ENCODE measurements at places on chromosomes 2 and 18. TPM values are rescaled to one million over a fixed set of nuclear protein-coding genes. Genes with fewer than 3 reads are reported as not detected.

HOXD9 gene
- total RNA-seq, result not detected

SNTG2 gene
- not detected for total RNA-seq

DNA sequence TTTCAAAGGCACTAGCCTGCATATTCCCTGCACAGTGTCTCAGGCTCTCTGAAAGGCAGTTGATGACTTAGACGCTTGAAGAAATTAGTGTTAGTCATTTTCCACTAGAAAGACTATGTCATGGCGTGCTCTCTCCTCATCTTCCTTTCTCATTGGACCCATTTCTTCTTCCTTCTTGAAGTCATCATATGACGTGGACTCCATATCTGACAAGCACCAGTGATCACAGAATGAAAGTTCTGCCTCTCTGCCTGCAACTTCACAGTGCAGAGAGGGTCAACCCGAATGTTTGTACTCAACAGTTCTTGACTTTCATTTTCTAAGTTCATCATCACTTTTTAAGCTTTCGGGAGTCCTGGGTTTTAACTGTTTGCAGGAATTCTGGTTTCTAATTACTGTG lies 63.7 kb upstream of the CYRIA start:
- H3K27ac ChIP-seq, result no peak overlapping the region
- no peaks in the 10 kb centered on the region for H3K36me3 ChIP-seq
- H3K4me1 ChIP-seq, result peaks cover 5% of the 10 kb centered on the region
- peaks cover 23% of the 10 kb centered on the region for H3K27me3 ChIP-seq

GRCh38 chr18:58417752-58418151 lies 211.1 kb downstream of the ALPK2 start:
- no peaks in the 10 kb centered on the region for H3K36me3 ChIP-seq
- peak overlapping the region; percentile 7 for H3K4me3 ChIP-seq
- peak; percentile 90 for DNase-seq
- H3K27me3 ChIP-seq, result no peaks in the 10 kb centered on the region

DNA sequence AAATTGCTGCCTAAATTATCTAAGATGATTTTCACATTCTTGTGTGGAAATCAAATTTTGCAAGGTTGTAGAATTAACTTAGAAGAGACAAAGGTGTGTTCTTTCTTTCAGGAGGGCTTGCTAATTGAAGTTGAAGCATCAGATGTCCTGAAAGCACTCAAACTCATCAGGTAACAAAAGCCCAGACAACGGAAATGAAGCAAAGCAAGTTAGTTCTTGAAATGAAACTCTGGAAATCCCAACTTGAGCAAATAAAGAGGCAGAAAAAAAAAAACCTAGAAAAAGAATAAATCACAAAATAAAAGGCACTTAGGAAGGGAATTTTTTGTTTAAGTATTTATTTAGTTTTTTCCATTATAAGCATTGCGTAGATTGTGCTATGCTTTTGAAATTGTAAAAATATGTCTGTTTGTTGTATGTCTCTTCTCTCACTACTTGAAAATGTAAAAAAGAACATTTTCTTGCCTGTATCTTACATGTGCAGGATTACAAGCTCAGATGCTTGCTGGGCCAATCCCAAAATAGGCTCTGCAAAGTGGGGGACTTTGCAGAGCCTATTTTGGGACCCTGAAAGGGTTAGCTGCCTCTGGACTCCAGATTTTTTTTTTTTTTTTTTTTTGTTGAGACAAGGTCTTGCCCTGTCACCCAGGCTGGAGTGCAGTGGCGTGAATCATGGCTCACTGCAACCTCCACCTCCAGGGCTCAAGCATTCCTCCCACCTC lies 46.7 kb downstream of the FAM161A start:
- H3K4me3 ChIP-seq, result no peak overlapping the region
- peaks cover 46% of the 10 kb centered on the region for H3K27me3 ChIP-seq
- H3K36me3 ChIP-seq, result no peaks in the 10 kb centered on the region
- H3K27ac ChIP-seq, result no peak overlapping the region

ASPRV1 gene
- 0.23 TPM for total RNA-seq

GALNT3 gene
- 20.2 TPM for total RNA-seq

GRCh38 chr18:4455113-4455811 lies at the start of gene DLGAP1:
Gene DLGAP1, minus strand, starts transcription at chr18:4455307.
- H3K4me3 ChIP-seq, result no peak within 1 kb of the TSS
- no peak for DNase-seq
- peaks cover 2% of the 10 kb centered on the region for H3K4me1 ChIP-seq
- no peak within 1 kb of the TSS for H3K27ac ChIP-seq
- peaks cover 14% of the 10 kb centered on the region for H3K27me3 ChIP-seq
- no peaks in the 10 kb centered on the region for H3K36me3 ChIP-seq

LRRC30 gene
- not detected for total RNA-seq

- no peak overlapping the region for H3K4me3 ChIP-seq
- H3K27me3 ChIP-seq, result no peaks in the 10 kb centered on the region
- H3K36me3 ChIP-seq, result no peaks in the 10 kb centered on the region
- no peak for DNase-seq
Observed at GRCh38 chr2:149849136-149849535, 261.6 kb upstream of the MMADHC start.

GRCh38 chr2:239087046-239087710 lies 239.3 kb downstream of the TWIST2 start:
- H3K4me3 ChIP-seq, result no peak overlapping the region
- peaks cover 13% of the 10 kb centered on the region for H3K36me3 ChIP-seq
- H3K4me1 ChIP-seq, result no peaks in the 10 kb centered on the region
- H3K27ac ChIP-seq, result no peak overlapping the region
- DNase-seq, result no peak

DQX1 gene
- total RNA-seq, result 4.3 TPM

DNA sequence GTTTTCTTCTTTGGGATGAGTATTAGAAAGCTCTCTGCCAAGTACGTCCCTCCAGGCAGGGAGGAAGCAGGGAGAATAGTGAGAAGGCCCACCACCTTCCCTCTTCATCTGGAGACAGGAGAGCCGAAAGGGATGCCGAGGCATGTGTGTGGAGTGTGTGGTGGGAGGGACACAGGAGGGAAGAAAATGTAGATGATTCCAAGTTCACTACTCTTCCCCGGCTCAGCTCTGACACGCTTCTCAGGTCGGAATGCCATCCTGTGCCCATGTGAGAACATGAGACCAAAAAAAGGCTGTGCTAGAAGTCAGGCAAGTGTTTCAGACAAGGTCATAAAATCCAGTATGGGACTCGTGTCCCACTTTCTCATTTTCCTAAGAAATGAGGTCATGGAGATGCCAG lies 47.4 kb downstream of the GYPC start:
- no peaks in the 10 kb centered on the region for H3K36me3 ChIP-seq
- no peak overlapping the region for H3K27ac ChIP-seq
- no peaks in the 10 kb centered on the region for H3K4me1 ChIP-seq
- no peaks in the 10 kb centered on the region for H3K27me3 ChIP-seq
- no peak for DNase-seq

DNA sequence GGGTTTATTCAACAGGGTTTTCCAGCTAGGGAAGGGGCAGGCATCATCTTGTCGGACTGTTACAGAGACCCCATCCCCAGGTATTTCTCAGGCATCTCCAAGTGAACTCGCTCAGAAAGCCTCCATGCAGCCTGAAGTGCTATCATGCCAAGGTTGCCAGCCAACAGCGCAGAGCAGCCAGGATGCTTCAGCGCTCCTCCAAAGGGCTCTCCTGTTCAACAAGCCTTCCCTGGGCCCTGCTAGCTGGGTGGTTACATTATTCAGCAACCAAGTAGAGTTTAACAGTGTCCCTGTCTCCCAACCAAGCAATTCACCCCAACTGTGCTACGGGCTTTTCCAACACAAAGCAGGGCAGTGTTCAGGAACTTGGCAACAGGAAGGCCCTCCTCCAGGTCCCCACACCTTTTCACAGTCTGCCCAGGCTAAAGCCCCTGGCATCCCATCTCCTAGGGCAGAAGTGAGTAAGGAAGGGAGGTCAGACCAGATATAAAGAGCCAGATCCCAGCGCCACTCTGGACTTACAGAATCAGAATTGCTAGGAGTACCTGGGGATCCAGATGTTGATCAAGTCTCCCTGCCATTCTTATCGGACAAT lies 52.9 kb downstream of the ZBTB7C start:
- H3K36me3 ChIP-seq, result no peaks in the 10 kb centered on the region
- H3K27ac ChIP-seq, result no peak overlapping the region
- H3K27me3 ChIP-seq, result no peaks in the 10 kb centered on the region
- no peak overlapping the region for H3K4me3 ChIP-seq
- no peak for DNase-seq

TWIST2 gene
- 30.2 TPM for total RNA-seq

DNA sequence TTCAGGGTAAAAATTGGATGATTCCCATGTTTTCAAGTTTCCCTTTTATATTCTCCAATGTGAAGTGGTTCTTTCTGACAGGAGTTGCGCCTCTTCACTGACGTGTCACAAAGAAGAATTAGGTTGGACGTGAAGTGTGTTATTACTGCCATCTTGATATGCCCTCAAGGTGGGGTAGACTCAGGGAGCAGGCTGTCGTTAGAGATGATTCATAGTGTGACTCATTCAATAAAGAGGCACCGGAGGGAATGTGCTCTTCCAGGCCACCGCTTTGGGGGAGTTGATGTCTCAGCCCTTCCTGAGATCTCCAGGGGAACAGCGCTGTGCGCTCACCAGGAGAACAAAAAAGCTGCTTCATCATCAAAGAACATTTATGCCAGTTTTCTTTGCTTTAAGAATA lies 3.6 kb upstream of the DGKD start:
- H3K4me1 ChIP-seq, result peaks cover 46% of the 10 kb centered on the region
- H3K27ac ChIP-seq, result peak overlapping the region; percentile 50
- peak overlapping the region; percentile 8 for H3K4me3 ChIP-seq
- peaks cover 6% of the 10 kb centered on the region for H3K36me3 ChIP-seq

DNA sequence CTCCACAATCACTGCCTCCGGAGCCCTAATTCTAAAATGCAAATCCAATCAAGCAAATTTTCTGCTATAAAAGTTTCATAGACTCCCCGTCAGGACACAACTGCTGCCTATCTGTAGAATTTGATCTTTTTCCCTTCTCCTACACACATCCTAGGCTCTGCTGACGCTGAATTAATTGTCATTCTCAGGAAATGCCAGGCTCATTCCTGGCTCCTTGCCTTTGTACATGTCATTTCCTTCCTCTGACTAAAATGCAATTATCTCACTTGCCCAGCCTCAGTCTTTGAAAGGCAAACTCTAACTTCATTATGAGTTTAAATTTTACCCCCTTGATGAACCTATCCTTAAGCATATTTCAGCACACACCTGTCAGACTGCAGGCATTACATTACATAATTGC lies 844.9 kb upstream of the CRIM1 start:
- H3K36me3 ChIP-seq, result peaks cover 5% of the 10 kb centered on the region
- no peak overlapping the region for H3K4me3 ChIP-seq
- no peak for DNase-seq

CYP27C1 gene
- total RNA-seq, result not detected

GRCh38 chr2:162058973-162059668 lies 14.9 kb downstream of the DPP4 start:
- no peak overlapping the region for H3K4me3 ChIP-seq
- DNase-seq, result peak; percentile 14
- H3K36me3 ChIP-seq, result no peaks in the 10 kb centered on the region
- no peaks in the 10 kb centered on the region for H3K27me3 ChIP-seq

GRCh38 chr2:224085246-224085645 lies 46.2 kb upstream of the SERPINE2 start:
- peaks cover 21% of the 10 kb centered on the region for H3K4me1 ChIP-seq
- no peaks in the 10 kb centered on the region for H3K36me3 ChIP-seq
- H3K27me3 ChIP-seq, result no peaks in the 10 kb centered on the region
- DNase-seq, result peak; percentile 54
- H3K4me3 ChIP-seq, result no peak overlapping the region

DNA sequence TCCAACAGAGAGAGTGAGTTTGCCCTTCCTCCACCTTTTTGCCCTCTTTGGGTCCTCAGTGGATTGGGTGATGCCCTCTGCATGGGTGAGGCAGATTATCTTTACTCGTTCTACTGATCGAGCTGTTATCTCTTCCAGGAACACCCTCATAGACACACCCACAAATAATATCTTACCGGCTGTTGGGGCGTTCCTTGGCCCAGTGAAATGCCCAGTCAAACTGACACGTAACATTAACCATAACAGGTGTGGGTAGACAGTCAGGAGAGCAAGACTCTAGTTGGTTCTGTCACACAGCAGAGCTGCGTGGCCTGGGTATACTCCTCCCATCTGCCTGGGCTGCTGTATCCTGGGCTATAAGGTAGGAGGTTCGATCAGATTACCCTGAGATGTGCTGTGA lies 144.1 kb downstream of the AGAP1 start:
- H3K27ac ChIP-seq, result no peak overlapping the region
- no peak overlapping the region for H3K4me3 ChIP-seq
- no peaks in the 10 kb centered on the region for H3K27me3 ChIP-seq

- H3K27ac ChIP-seq, result no peak overlapping the region
- H3K27me3 ChIP-seq, result no peaks in the 10 kb centered on the region
- no peaks in the 10 kb centered on the region for H3K4me1 ChIP-seq
- H3K4me3 ChIP-seq, result no peak overlapping the region
- DNase-seq, result no peak
Observed at GRCh38 chr2:120759543-120760331, 24.1 kb downstream of the GLI2 start.

- H3K27ac ChIP-seq, result no peak overlapping the region
- H3K4me3 ChIP-seq, result no peak overlapping the region
- H3K36me3 ChIP-seq, result peaks cover 18% of the 10 kb centered on the region
- no peak for DNase-seq
Observed at GRCh38 chr2:163606878-163607277, 128.9 kb downstream of the FIGN start.

DNA sequence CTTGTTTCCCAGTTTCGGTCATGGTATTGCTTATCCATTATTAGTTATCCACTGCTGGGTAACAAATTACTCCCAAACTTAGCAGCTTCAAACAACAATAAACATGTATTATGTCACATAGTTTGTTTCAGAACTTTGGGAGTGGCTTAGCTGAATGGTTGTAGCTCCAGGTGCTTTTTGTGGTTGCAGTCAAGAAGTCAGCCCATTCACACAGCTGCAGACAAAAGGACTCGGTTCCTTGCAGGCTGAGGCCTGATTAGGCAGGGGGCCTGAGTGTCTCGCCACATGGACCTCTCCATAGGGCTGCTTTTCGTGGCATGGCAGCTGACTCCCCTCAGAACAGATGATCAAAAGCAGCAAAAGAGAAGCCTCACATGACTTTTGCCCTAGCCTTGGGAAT lies 58.2 kb upstream of the ITGA4 start:
- no peaks in the 10 kb centered on the region for H3K27me3 ChIP-seq
- no peaks in the 10 kb centered on the region for H3K36me3 ChIP-seq
- no peak overlapping the region for H3K4me3 ChIP-seq
- no peak overlapping the region for H3K27ac ChIP-seq

HJURP gene
- total RNA-seq, result 29.3 TPM

IL1RL2 gene
- total RNA-seq, result not detected

GRCh38 chr2:217843324-217843723 lies 159.5 kb downstream of the TNS1 start:
- no peaks in the 10 kb centered on the region for H3K27me3 ChIP-seq
- no peaks in the 10 kb centered on the region for H3K36me3 ChIP-seq
- no peak for DNase-seq
- H3K27ac ChIP-seq, result no peak overlapping the region
- no peaks in the 10 kb centered on the region for H3K4me1 ChIP-seq

GRCh38 chr2:136195226-136195625 lies 77.3 kb upstream of the CXCR4 start:
- H3K36me3 ChIP-seq, result peaks cover 5% of the 10 kb centered on the region
- H3K4me1 ChIP-seq, result no peaks in the 10 kb centered on the region
- H3K27ac ChIP-seq, result no peak overlapping the region
- no peak overlapping the region for H3K4me3 ChIP-seq
- no peak for DNase-seq

- no peak overlapping the region for H3K27ac ChIP-seq
- no peak overlapping the region for H3K4me3 ChIP-seq
- H3K36me3 ChIP-seq, result no peaks in the 10 kb centered on the region
- no peaks in the 10 kb centered on the region for H3K4me1 ChIP-seq
- no peaks in the 10 kb centered on the region for H3K27me3 ChIP-seq
- peak; percentile 38 for DNase-seq
Observed at GRCh38 chr2:183455056-183455455, 330.8 kb downstream of the NUP35 start.

LYG2 gene
- total RNA-seq, result not detected

Data from MCF 10A (cell line).